Left colon (tissue), 2 donors: ENCODE measurements at places on chromosomes 3 and 15. TPM values are rescaled to one million over a fixed set of nuclear protein-coding genes. Genes with fewer than 3 reads are reported as not detected.

The UNC45A gene
- 58.1 TPM for total RNA-seq

The GOLGA6B gene
- total RNA-seq = not detected

The IL20RB gene
- total RNA-seq = 1.3 TPM

The SI gene
- 56.4 TPM for total RNA-seq

DNA sequence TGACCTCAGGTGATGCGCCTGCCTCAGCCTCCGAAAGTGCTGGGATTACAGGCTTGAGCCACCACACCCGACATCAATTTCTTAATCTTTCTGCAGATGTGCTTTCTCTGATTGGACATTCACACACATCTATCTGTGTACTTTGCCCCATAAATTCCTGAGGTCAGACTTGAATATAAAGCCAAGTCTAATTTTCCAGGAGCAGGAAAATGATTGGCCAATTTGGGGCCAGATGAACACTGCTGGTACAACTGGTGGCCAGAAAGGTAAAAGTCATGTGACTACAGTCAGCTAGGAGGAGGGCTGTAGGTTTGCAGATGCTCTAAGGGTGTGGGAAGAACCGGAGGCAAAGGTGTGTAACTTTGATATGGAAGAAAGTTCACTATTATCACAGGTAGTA, 3.2 kb upstream of the RAD51 start:
- no peak for DNase-seq

GRCh38 chr3:187000711-187001151, 70.4 kb downstream of the ST6GAL1 start:
- no peak for DNase-seq
